ENCODE measurements at places on chromosomes 16 and 17.

DNA sequence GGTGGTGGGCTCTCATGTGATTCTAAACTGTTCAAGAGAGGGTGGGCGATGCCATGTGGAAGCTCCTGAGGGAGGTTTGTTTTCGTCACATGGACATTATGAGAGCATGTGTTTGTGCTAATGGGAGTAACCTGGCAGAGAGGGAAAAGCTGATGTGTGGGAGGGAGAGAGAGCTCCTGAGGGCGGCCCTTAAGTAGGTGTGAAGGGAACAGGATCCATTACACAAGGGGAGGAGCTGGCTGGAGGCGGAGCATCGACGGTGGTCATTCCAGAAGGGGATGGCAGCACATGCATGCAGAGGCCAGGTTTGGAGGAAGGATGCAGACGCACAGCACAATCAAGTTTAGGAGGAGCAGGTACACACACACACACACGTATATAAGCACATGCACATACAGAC is 197.5 kb downstream of the RPTOR start:
- DNase-seq, result no peak

- no peak for DNase-seq
Observed at GRCh38 chr17:81641825-81642489, 5.0 kb downstream of the TSPAN10 start.

GRCh38 chr17:34172390-34172918 is 82.6 kb upstream of the CCL2 start:
- DNase-seq, result no peak

- no peak for DNase-seq
Observed at GRCh38 chr17:81693509-81694210, 9.5 kb upstream of the MRPL12 start.

DNA sequence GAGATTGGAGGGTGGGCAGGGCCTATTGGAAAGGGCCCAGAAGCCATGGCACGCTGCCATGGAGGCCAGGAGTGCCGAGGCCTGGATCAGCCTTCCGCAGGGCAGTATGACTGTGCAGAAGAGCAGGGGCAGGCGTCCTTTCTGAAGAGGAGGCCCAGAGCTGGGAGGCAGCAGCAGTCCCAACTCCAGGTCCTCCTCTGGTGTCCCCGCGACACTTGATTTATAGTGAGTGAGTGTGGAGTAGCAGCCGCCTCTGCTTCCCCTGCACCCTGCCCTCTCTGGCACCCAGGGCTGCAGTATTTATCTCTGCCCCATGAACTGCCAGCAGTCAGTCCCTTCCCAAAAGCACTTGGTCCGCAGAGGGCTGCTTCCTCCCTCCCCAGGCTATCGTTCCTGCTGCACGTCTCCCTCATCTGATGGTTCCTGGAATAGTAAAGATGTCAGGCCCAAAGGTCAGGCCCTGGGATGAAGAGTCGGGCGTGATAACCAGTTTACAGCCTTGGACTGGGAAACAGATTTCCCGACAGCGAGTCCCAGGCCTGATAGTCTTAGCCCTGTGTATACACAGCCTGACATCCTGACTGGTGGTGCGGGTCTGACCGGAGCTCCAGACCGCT is 32.9 kb downstream of the PGS1 start:
- DNase-seq, result no peak

- DNase-seq, result no peak
Observed at GRCh38 chr17:72580321-72581127, 459.7 kb downstream of the SOX9 start.

- no peak for DNase-seq
Observed at GRCh38 chr17:38578229-38579082, 27.3 kb downstream of the SRCIN1 start.

All from CD4-positive, alpha-beta T cell treated with Interferon alpha-2 for 1 hour (primary cell).